WERI-Rb-1 (cell line): ENCODE measurements at places on chromosomes 5 and 9.

- no peak for DNase-seq
These were observed 32.8 kb downstream of the COL23A1 start for GRCh38 chr5:178557416-178557815.

- no peak for DNase-seq
These were observed 957.3 kb downstream of the CDH12 start for GRCh38 chr5:21895766-21896350.

- DNase-seq: no peak
These were observed 125.9 kb upstream of the ANKRD55 start for GRCh38 chr5:56358703-56359681.

- no peak for DNase-seq
These were observed 11.5 kb upstream of the MYOT start for GRCh38 chr5:137856201-137856600.

- DNase-seq: no peak
These were observed 104.7 kb upstream of the GPR151 start for GRCh38 chr5:146620669-146621051.

GRCh38 chr5:78845470-78845869, 139.6 kb downstream of the ARSB start:
- DNase-seq: no peak

DNA sequence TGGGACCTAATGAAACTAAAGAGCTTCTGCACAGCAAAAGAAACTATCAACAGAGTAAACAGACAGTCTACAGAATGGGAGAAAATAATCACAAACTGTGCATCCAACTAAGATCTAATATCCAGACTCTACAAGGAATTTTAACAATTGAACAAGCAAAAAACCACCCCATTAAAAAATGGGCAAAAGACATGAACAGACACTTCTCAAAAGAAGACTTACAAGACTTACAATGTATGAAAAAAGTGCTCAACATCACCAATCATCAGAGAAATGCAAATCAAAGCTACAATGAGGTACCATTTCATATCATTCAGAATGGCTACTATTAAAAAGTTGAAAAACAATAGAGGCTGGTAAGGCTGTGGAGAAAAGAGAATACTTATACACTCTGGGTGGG, 58.0 kb downstream of the SHOC1 start:
- no peak for DNase-seq

DNA sequence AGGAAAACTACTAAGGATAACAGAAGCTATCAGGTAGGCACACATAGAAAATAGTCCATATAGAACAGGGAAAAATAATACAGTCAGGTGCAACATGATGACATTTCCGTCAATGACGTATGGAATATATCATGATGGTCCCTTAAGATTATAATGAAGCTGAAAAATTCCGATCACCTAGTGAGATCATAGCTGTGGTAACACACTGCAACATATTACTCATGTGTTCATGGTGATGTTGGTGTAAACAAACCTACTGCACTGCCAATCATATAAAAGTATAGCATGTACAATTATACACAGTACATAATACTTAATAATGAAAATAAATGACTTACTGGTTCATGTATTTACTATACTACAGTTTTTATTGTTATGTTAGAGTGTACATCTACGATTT, 60.0 kb downstream of the MEGF9 start:
- DNase-seq: no peak

DNA sequence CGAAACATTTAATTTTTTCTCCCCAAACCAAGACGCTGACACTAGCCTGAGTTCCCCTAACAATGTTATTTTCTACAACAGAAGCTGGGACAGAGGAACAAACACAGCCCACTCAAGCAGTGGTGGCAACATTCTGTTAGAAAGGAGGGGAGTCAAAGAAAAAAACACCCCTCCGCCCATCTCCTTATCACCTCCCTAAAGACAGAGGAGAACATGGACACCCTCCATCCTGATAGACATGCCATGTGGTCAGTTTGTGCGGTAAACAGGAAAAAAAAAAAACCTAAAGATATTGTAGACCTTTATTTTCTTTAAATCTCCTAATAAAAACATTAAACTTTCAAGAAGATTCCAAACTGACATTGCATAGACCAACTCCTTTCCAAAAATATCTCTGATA, 2.9 kb upstream of the DPM2 start:
- no peak for DNase-seq

DNA sequence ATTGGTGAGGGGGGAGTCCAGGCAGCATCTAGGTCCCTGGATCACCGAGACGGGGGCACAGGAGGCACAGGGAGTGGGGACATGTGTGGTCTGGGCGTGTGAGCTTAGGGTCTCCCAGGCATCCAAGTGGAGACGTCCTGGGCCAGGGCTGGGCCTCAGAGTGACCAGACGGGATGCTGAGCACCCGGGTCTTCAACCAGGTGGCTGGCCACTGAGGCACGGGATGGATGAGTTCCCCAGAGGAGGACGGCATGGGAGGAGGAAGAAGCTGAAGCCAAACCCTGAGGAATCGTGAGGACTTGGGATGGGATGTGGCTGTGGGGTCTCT, 88.0 kb downstream of the LMX1B start:
- DNase-seq: peak; percentile 8

DNA sequence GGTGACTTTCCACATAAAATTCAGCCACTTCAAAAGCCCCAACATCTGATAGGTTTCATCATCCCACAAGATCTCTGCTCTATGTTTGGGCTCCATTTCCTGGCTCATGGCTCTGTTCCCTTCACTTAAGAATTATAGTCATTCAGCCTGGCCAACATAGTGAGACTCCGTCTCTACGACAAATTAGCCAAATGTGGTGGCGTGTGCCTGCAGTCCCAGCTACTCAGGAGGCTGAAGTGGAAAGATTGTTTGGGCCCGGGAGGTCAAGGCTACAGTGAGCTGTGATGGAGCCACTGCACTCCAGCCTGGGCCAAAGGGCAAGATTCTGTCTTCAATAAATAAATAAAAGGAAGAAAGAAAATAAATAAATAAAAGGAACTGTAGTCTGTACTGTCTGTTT, 57.9 kb upstream of the CTSV start:
- no peak for DNase-seq

GRCh38 chr9:89718651-89719050, 113.8 kb downstream of the GADD45G start:
- DNase-seq: no peak

GRCh38 chr9:77016526-77017504, 2.6 kb upstream of the FOXB2 start:
- no peak for DNase-seq

DNA sequence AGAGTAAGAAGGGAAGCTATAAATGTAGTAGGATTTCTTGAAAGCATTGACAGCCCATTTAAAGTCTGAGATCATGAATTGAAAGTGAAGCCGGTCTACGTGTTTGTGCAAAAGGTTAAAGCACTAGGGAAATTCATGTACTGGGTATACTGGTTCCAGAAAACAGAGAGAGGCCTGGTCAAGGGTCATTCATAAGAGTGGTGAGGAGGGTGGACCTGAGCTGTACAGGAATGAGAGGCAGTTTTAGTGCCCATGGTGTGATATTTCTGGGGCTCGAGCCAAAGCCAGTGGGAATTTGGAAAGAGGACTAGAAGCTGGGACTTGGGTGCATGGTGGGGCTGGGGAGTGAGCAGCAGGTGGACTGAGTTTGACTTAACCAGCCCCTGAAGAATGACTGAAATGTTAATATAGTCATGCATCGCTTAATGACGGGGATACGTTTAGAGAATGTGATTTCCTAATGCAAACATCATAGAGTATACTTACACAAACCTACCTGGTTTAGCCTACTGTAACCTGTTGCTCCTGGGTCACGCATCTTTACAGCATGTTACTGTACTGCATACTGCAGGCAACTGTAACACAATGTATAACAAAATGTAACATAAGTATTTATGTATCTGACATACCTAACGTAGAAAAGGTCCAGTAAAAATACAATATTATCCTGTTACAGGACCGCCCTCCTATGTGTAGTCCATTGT, 173.0 kb downstream of the MAST4 start:
- no peak for DNase-seq

GRCh38 chr9:123361086-123361730, 5.2 kb downstream of the CRB2 start:
- DNase-seq: no peak

- DNase-seq: no peak
These were observed 196.9 kb downstream of the DMRTA1 start for GRCh38 chr9:22643541-22643940.

GRCh38 chr5:129228577-129228976, 134.0 kb downstream of the ISOC1 start:
- no peak for DNase-seq

DNA sequence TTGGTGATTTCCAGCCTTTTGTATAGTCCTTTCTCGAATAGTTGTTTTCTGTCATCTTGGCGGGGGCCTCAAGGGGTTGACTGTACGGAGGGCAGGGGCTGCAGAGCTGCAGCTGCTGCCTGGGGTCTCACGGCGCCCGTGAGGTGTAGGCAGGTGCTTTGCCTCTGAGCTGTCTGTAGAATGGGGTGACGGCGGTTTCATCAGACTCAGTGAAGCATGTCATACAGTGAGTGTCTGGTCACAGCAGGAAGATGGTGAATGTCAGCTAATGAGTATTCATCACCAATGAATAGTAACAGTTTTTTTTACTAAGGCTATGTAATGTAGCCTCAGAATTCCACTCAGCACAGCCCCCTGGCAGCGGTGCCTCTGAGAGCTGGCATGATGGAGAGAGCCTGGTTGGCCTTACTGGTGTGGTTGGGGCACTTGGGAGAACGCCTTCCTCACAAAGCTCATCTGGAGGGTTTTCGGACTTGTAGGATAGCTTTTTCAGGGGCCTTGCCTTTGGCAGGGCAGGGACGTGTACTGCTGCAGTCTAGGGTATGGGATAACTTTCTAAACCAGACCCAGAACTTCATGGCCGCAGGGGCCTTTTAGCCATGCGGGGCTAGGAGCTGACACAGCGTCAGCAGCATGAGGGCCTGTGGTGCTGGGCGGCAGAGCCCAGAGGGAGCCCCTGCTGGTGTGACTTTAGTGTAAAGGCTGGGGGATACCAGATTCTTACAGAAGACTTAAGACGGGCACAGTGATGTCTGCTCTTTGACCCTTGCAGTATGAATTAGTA, 15.0 kb downstream of the TENT4A start:
- no peak for DNase-seq

DNA sequence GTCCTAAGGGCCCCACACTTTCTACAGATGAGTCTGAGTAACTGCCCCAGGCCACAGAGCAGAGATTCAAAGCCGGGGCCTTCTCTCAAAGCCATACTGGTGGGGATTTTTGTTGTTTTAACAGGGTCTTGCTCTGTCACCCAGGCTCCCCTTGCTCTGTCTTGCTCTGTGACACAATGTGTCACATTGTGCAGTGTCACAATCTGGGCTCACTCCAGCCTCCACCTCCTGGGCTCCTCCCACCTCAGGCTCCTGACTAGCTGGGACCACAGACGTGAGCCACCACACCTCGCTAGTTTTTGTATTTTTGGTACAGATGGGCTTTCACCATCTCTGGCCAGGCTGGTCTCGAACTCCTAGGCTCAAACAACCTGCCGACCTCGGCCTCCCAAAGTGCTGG, 8.6 kb downstream of the AGPAT2 start:
- DNase-seq: no peak

- no peak for DNase-seq
These were observed 490.8 kb downstream of the TLE4 start for GRCh38 chr9:80062567-80062966.

DNA sequence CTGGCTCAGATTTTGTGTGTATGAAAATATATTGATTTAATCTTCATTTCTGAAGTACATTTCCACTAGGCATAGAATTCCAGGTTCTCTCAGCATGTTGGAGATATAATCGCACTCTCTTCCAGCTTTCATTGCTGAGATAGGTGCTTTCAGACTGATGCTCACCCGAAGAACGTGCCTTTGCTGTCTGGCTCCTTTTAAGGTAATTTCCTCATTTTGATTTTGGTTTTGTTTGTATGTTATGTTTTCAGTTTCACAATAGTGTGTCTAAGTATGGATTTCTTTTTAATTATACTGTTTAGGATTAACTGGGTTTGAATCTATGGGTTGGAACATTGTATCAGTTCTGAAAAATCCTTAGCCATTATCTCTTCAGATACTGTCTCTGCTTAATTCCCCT, 132.0 kb upstream of the NFIB start:
- no peak for DNase-seq

GRCh38 chr9:129493002-129493705, 127.7 kb downstream of the C9orf50 start:
- no peak for DNase-seq

DNA sequence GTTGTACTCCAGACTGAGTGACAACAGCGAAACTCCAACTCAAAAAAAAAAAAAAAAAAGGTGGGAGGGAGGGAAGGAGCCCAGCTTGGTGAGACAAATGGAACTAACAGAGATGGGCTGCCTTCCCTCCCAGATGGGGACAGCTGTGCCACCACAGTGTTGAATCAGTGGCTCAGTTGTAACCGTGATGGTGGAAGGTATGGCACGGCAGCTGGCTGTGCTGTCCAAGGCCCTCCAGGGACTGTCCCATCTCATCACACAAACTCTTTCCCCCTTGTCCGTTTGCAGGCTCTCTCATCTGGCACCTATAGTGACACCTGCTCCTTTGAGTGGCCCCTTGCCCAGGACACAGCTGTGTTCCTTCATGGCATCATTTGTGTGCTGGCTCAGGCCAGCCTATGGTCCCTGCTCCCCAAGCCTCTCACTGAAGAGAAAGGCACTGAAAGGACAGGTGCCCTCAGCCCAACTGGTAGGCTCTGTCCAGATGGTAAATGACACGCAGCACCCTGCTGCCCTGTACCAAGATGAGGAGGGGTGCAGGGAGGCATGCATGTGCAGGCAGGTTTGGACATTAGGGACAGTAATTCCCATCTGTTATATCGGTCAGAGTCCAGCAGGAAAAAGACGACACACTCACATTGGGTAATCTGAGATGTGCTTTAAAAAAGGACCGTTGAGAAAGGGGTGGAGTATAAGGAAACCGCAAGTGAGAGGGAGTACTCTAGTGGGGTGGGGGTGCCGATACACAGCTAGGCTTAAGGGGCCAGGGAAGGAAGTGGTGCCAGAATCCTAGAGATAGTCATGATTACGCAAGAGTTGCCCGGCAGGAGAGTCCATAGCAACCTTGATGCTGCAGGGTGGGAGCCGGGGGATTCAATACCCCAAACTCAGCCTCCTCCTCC, 4.3 kb downstream of the SMIM33 start:
- DNase-seq: peak; percentile 74

DNA sequence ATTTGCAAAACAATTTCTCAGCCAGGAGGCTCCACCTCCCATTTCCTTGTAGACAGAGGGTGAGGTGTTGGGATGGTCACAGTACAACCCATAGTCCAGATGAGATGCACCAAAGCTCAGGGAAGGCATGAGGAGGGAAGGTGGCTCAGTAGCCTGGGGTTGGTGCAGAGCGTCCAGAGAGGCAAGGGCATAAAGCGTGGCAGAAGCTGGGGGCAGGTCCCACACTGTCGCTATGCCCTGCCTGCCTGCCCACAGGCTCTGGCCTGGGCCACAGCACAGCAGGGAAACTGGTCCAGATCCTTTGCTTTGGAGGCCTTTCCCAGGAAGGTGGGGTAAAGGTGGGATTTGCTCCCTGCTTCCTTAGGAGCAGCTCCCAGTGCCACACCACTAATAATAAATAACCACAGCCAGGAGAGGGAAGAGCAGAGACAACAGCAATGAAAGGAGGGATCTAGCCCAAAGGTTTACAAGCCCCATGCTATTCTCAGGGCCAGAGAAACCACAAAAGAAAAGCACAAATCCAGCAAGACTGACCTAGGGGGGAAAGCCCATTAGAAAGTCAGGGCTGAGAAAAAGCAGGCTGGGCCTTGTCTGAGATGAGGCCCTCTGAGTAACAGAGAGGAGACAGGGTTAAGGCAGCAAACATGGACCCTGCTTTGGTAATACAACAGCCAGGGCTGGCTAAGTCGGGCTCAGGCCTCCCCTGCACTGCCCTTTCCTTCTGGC, 27.2 kb downstream of the PCDHGC5 start:
- no peak for DNase-seq
